ENCODE measurements at places on chromosomes 7 and 10.

- DNase-seq: no peak
These were observed 120.1 kb upstream of the ZMIZ1 start for GRCh38 chr10:78948621-78949030.

DNA sequence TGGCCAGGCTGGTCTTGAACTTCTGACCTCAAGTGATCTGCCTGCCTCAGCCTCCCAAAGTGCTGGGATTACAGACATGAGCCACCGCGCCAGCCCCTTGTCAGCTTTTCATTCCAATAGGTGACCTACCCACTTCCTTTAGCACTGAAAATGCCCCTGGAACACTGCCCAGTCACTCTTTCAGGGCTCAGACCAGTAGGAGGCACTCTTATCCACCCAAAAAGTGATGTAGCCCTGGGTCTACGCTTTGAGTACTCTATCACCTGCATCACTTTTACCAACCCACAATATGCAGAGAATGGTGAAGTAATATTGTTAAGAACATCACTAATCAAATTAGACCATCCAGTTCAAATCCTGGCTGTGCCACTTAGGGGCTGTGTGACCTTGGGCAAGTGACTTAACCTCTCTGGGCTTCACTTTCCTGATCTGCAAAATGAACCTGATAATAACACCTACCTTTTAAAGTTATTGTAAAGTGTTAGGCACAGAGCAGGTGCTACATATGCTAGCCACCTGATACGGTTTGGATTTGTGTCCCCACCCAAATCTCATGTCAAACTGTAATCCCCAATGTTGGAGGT is 5.2 kb downstream of the CALN1 start:
- no peak for DNase-seq

- no peak for DNase-seq
These were observed 28.8 kb upstream of the HECTD2 start for GRCh38 chr10:91381257-91381891.

GRCh38 chr7:19919261-19920095 is 146.1 kb upstream of the TMEM196 start:
- no peak for DNase-seq

GRCh38 chr10:96448021-96448457 is 65.7 kb downstream of the TLL2 start:
- DNase-seq: no peak

DNA sequence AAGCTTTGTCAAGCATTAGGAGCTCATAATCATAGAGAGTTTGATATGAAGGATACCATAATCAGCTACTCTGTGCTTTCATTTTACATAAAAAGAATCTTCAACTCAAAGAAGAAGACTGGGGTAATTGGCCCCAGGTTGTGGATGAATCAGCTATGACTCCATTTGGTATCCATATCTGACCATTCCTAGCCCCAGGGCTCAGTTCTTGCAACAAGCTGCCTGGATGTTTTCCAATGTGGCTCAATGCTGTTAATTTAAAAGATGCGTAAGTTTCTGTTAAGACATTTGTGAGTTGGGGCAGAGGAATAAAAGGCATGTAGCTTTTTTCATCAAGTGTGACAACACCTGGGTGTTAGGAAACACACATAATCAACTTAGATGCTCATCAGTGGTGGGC is 951.1 kb downstream of the NRG3 start:
- DNase-seq: no peak

DNA sequence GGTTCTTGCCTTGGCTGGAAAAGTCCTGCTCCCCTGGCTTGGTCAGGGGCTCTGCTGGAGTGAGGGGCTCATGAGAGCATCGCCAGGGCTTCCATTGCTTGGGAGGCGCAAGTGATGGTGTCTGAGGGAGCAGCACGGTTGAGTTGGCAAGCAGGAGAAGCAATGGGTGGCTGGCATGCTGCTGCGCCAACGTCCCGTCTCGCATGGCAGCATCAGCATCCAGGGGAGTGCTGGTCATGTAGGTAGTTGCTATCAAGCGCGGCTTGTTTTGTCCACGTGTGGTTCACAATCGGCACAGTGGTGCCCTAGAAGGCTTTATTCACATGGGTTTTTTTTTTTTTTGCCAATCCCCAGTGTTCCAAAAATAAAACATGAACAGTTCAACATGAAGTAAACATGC is 3.8 kb downstream of the PYROXD2 start:
- DNase-seq: no peak

- DNase-seq: no peak
These were observed 1.6 kb downstream of the PSAP start for GRCh38 chr10:71849461-71849908.

DNA sequence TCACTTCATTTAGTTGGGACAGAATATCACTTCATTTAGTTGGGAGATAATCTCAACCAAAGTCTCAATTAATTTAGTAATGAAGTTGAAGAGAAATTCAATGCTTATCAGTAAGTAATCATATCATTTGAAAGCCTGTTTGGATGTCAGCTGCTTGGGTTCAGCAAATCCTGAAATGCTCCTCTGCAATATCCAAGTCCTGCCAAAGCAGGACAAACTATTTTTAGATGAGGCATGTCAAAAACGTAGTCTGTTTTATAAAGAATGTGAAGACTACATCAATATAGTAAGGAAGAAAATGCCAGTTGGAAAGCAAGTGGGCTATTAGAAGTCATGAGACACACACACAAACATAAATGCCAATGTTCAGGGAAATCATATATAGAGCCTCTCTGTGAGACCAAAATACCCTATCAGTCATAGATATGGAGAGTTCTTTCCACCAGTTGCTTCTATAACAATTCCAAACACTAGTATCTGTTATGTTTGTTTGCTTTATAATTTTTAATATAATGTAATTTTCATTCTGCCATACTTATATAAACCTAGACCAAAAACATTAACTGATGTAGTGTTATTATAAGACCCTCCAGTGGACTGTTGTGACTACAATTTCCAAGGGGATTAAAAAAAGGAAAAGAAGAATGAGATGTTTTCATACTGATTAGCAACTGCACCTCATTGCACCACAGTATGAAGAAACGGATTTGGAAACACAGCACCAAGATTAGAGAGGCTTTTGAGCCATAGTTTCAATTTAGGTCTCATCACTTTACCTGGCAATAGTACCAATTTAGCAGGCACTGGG is 160.7 kb downstream of the LRRTM3 start:
- no peak for DNase-seq

- peak; percentile 73 for DNase-seq
These were observed 456 bp upstream of the ACHE start for GRCh38 chr7:100895956-100896731.

DNA sequence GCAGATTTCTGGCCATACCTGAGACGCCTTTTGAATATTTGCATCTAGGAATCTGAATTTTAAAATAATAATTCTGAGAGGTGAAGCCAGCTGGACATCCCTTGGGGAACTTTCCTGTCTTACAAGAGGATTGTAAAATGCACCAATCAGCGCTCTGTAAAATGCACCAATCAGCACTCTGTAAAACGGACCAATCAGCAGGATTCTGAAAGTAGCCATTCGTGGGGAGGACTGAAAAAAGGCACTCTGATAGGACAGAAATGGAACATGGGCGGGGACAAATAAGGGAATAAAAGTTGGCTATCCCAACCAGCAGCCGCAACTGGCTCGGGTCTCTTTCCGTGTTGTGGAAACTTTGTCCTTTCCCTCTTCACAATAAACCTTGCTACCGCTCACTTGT is 9.9 kb downstream of the PPIF start:
- no peak for DNase-seq

- no peak for DNase-seq
These were observed 603.2 kb downstream of the LRMDA start for GRCh38 chr10:76034353-76035205.

DNA sequence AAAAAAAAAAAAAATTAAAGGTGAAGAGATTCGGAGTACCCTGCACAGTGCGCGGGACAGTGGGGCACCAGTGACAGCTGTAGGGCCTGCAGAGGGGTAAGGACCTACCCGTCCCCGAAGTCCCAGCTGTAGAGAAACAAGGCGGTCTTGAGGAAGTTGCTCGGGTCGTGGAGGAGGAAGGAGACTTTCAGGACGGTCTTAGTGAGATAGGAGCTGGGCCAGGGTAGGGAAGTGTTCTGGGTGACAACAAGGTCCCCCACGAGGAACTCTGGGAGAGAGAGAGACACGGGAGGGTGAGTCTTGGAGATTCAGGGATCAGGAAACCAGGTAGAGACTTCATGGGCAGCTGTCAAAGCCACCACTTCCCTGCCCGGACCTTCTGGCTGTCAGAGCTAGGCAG is 9.7 kb downstream of the TMEM130 start:
- no peak for DNase-seq

GRCh38 chr10:111648046-111648445 is 535.5 kb downstream of the GPAM start:
- no peak for DNase-seq

- DNase-seq: no peak
These were observed 84.6 kb downstream of the MAD1L1 start for GRCh38 chr7:2148189-2148588.

GRCh38 chr10:111093741-111094380 is 17.0 kb downstream of the ADRA2A start:
- DNase-seq: no peak

- DNase-seq: no peak
These were observed 121.3 kb downstream of the SEMA3A start for GRCh38 chr7:84073186-84073875.

DNA sequence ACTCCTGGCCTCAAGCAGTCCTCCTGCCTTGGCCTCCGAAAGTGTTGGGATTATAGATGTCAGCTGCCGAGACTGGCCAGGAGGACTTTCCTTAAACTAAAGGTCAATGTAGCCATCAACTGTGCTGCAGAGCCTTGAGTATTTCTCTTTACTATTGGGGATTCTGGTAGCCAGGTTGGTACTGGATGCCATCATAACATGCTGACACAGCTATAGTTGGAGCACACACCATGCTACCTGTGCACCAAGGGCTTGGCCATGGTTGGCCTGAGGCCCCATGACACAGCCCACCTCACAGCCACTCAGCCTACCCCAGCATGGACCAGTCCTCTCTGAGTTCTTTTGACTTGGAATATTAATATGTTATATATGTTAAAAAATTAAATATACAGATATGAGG is 54.4 kb downstream of the HECTD2 start:
- no peak for DNase-seq

DNA sequence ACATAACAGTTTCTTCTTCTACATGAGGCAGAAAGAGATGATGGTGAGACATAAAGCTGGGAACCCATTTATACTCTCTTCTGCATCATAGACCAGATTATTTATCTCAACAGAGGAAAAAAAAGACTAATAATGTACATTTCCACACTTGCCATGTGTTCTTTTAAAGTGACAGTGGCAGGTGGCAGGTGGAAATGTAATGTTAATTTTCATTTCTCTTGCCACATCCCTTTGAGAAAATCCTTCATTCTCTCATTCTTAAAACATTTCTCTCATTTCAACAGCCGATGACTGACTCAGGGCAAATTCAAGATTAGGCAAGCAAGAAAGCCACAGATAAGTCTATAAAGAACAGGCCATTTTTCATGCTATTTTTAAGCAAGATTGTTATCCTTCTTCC is 635.6 kb upstream of the SORCS1 start:
- DNase-seq: no peak

GRCh38 chr10:6667679-6668270 is 87.7 kb upstream of the PRKCQ start:
- peak; percentile 83 for DNase-seq

- peak; percentile 88 for DNase-seq
These were observed 214.4 kb downstream of the FAM107B start for GRCh38 chr10:14560274-14560673.

- DNase-seq: peak; percentile 50
These were observed 64.3 kb downstream of the HOXA1 start for GRCh38 chr7:27031289-27032172.

DNA sequence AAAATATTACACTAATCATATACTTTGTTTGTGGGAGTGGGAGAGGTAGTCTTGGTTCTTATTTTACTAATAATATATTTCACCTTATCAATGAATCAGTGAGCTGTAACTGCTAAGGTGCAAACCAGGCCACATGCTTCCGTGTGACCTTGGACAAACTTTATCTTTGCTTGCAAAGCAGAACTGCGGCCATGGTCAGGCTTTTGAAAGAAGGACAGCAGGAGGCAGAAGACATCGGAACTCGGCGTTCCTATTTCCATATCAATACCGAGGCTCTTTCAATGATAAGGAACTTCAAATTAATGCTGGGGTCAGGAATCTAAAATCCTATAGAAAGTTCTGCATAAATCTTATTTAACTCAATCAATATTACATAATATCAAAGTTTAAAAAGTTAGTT is 491.9 kb upstream of the PFKP start:
- no peak for DNase-seq

DNA sequence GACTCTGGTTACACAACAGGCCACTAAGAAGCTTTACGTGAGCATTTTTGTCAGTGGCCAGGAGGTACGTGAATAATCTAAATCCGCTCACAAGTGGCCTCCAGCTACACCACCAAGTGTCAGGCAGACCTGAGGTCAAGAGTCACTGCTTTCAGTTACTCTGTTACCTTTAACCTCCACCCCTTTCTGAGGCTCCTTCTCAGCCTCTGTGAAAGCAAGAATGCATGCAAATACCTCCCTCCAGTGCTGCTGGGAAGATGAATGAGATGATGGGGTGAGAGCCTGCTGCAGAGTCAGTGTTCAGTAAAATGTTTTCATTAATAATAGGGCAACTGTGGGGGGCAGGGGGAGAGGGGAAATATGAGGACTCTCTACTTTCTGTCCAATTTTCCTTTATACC is 11.2 kb downstream of the DDC start:
- DNase-seq: no peak

- DNase-seq: no peak
These were observed 69.9 kb downstream of the FAM204A start for GRCh38 chr10:118272149-118272721.

DNA sequence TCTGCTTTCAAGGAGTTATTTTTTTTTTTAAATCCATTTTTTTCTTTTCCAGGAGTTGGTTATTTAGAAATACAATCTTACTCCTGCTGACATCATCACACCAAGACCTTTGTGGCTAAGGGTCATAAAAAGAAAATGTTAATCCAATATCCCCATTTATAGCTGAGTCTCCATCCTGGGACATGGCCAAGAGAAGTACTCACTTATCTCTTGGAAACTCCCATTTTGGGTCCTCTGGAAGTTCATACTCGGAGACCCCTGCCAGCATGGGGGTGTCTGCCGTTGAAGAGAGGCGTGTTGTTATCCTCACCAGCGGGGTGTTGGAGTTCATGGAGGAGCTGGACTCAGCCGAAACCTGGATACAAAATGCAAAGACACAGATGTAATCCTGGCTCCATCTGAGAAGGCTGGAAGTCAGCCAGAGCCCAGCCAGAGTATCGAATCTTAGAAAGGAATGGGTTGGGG is 94.6 kb downstream of the FGFR2 start:
- DNase-seq: no peak

DNA sequence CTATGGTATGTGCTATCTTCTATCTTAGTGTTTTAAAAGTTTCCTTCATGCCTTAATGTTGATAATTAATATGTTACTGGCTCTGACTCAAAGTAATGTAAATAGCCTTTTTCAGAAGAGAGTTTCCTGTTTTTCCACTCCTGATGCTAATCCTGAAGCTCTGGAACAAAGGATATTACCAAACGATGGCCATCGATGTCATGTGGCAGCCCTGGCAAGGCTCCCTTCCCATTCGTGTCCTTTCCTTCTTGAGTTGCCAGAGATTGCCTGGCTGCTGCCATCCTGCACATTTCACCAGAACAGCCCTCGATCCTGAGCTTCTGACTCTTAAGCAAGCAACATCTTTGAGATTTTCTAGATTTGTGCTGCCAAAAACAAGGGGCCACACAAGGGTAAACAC is 46.0 kb downstream of the RNF133 start:
- DNase-seq: no peak

All from activated CD4-positive, alpha-beta T cell treated with anti-CD3 and anti-CD28 coated beads, Interleukin-2, amount 10 ng/mL, durations not matched to agents 24 days and 14 days (primary cell).